CD4-positive, alpha-beta T cell (primary cell): ENCODE measurements at places on chromosomes 5 and 9.

DNA sequence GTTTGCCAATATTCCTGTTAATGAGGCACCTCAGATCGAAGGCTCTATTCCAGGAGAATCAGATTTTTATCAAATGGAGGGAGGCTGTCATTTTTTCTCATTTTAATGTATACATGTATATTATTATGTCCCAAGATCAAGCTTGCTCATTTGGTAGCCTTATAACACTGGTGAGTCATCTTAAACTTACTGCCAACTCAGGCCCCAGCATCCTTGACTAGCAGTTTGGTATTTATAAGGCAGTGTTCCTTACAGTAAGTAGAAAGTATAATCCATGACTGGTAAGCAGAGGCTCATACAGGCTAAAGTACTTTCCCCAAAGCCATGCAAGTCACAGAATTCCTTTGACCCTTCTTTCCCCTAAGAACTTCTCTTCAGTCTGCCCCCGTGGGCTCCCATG is 90.7 kb upstream of the NR3C1 start:
- no peak for DNase-seq

DNA sequence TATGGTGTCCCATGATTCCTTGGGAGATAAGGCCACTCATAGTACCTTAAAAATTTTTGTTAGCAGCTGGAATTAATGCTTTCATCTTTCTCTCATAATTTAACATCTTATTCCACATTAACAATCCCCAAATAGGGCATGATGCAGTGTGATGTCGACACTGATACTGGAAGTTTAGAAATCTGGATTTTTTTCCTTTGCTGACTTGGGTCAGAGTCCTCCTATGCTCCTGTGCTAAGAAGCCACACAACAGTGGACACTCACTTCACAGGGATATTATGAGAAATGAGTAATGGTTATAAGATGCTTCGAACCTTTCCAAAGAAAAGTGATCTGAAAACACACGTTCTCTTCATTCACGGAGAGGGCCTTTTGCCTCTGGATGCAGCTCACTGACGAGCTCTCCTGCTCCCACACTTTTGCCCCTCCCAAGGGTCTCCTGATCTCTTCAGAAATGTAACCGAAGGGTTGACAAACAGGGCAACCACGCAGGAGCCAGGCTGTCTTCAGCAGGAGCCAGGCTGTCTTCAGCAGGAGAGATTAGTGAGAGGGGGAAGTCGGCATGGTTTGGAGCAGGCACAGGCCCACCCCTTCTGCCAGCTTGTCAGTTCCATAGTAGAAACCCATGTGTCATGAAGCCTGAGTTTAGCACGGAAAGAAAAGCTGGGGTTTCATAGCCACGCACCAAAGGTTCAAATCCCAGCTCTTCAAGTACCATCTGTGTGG is 247.8 kb downstream of the AOPEP start:
- no peak for DNase-seq

DNA sequence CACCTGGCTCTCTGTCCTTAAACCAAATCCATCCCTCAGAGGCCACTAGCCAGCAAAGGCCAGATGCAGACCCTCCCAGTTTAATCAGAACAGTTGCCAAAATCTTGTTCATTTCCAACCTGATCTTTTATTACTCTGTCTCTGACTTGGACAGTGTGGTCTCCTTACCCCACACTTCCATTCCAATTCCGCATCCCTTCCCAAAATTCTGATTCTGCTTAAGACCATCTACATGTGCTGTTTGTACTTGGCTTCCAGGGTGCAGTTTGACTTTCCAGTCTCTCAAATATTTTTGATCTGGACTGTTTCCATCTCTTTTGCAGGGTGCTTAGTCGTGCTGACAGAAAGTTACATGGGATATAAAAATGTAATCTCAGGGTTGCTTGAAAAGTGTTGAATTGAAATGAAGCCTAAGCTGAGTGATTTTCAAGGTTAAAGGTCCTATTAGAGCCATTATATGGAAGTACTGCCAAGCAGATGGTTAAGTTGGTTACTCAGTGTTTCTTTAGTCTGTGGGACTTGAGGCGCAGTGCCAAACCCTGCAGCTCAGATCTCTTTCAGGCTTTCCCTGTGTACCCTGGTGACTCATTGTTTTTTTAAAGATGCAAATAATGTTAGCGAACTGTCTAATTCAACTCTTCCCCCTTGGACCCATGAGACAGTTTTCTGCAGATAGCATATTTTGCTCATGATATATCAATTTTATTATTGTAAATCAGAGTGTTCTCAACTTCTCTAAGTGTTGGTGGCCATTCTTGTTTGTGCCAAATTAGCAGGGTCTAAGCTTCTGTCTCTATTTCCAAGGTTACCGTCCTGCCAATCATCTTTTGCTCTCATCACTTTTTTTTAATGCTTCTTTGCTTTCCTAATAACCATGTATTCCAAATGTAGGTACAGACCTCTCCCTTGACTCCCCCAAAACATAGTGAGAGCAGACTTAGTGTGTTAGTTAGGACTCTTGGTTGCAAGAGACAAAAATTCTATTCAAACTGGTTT is 18.2 kb upstream of the DCP2 start:
- no peak for DNase-seq

GRCh38 chr5:52947208-52947607 is 41.9 kb upstream of the ITGA2 start:
- no peak for DNase-seq

- DNase-seq = no peak
Observed at GRCh38 chr9:4461437-4461836, 28.8 kb upstream of the SLC1A1 start.

DNA sequence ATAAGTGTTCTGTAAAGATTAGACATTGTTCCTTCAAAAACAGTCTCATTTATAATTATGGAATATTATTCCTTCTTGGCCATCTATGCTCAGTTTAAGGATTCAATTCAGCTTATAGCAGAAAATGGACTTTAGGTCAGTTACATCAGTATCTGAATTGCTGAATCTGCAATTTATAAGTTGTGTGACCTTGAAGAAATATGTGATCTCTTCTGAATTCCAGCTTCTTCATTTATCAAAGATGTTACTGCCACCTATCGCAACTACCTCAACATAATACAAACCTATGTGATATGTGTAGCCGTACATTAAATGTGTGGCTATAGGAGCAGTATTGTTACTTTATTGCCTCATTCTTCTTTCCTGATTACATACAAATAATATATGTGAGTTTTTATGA is 118.2 kb downstream of the CDH12 start:
- DNase-seq = no peak

DNA sequence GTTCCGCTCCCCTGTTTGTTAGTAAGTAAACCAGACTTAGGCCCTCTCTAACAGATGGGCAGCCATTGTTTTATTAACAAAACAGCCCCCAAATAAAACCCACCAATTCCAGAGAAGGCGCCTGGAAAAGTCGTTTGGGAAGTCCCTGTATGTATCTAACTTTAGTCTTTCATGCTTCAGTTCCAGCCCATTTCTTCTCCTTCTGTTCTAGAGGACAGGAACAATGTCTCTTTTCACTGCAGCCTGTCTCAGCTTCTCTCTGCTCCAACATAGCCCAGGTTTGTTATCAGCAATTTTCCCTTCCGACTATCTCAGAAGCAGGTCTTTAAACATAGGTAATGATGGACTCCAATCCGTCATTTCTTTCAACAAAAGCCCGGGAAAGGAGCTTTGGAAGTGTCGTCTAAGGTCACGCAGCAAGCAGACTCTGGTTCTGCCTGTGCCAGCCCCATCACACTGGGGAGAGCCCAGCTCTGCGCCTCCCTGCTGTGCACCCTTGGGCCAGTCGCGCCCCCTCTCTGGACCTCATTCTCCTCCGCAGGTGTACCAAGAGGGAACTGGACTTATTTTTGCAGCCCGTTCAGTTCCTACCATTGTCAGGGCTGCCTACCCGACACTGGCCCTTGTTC is 9.6 kb upstream of the AKNA start:
- DNase-seq = no peak

- no peak for DNase-seq
Observed at GRCh38 chr9:99050924-99051323, 54.0 kb upstream of the TGFBR1 start.

DNA sequence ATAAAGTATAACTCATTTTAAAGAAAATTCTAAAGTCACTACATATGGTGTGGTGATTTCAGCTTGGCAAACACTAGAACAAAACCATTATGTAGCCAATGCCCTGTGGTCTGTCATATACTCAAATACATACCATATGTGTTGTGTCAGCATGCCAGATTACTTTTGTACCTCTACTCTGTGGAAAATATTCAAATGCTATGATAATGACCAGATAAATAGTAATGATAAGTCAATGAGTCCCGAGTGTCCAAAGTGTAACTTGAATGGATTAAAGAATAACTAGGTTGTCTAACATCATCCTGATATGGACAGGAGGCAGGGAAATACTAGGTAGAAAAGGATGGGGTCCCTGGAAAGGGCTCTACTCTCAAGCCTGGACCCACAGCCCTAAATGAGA is 58.0 kb upstream of the IL6ST start:
- DNase-seq = no peak

DNA sequence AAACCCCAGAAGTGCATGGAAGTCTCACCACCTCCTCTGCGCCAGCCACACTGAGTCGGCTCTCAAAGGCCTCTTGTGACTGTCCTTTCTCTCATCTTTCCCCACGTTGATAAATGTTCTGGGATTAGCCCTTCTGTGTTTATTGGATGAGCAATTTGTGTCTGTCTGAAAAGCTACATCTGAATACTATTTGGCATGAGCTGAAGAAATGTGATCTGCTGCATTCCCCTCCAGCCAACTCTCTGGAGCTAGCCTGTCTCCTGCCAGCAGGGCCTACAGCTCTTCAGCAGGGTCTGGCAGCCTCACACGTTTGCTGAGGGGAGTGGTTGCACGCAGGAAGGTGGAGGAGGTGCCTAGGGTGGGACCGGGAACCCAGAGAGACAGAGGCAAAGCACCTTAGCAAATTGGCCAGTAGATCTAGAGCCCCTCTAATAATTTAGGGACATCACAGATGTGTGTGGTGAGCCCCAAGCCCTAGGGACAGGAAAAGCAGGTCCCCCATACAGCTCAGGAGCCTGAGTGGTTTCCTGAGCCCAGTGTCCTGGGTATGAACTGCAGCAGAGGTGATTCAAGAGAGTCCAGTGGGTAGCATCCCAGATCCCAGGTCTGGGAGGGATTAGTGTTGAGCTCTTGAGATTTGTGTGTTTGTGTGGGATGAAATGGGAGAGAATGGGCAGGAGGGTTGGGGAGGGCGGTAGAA is 20.5 kb upstream of the B4GALT1 start:
- DNase-seq = no peak

DNA sequence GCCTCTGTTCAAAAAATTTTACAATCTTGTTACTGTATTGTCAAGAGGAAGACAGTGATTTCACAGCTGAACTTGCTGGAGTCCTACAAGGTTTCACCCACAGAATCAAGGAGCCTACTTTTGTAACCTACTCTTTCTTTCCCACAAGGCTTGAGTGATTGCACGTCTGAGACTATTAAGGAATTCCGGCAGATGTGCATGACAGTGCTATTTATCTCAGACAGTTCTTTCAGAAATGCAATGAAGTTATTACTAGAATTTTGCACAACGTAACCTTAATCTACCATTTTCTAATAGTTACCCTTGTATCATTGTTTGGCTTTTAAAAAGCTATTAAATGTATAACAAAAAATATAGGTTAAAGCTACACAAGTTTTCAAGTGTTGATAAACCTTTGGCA is 400.1 kb downstream of the PTPRD start:
- DNase-seq = no peak

- DNase-seq = no peak
Observed at GRCh38 chr5:169544264-169544950, 39.2 kb upstream of the SPDL1 start.

GRCh38 chr9:18075253-18075952 is 398.6 kb upstream of the ADAMTSL1 start:
- DNase-seq = no peak

DNA sequence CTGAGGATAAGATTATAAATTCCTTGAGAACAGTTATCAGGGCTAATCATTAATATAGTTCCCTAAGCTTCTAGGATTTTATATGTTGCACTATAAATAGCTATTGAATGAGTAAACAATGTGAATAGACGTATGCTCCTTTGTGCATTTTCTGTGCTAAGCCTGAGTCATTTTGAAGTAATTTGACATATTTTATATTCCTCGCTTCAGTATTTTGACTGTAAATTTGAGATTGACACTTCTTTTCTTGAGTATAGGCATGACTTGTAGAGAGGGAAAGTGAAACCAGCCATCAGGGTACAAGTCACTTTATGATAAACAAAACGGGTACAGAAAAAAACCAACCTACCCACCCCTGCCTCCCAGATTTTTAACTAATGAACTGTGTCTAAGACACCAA is 367.7 kb upstream of the PRR16 start:
- no peak for DNase-seq

DNA sequence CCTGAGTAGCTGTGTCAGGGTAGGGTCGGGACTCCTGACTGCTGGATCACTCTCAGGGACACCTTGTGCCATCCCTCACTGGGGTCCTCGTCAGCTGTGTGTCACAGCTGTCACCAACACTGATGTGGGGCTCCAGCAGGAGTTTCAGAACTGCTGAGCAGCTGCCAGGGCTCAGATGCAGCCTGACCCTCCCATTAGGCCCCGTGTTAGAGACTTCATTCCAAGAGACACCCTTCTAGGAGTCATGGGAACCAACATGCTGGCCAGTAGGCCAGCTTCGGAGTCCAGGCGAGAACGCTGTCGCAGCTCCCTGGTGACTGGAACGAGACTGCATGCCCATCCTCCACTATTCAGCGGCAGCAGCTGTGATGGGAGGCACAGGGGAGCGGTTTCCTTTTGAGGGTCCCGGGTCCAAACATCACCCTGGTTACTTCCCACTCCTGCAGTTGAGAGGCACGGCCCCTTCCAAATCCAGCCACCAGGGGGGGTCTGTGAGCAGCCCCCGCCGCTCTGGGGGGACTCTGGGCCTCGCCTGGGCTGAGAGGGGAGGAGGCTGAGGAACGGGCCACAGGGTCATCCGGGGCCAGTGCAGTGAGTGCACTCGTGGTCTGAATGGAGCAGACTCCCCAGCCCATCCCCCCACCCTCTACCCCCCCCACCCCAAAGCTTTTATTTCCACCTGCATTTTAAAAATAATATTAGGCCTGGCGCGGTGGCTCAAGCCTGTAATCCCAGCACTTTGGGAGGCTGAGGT is 12.6 kb upstream of the TCF7 start:
- DNase-seq = peak; percentile 84

- no peak for DNase-seq
Observed at GRCh38 chr9:10146517-10147331, 466.1 kb downstream of the PTPRD start.

DNA sequence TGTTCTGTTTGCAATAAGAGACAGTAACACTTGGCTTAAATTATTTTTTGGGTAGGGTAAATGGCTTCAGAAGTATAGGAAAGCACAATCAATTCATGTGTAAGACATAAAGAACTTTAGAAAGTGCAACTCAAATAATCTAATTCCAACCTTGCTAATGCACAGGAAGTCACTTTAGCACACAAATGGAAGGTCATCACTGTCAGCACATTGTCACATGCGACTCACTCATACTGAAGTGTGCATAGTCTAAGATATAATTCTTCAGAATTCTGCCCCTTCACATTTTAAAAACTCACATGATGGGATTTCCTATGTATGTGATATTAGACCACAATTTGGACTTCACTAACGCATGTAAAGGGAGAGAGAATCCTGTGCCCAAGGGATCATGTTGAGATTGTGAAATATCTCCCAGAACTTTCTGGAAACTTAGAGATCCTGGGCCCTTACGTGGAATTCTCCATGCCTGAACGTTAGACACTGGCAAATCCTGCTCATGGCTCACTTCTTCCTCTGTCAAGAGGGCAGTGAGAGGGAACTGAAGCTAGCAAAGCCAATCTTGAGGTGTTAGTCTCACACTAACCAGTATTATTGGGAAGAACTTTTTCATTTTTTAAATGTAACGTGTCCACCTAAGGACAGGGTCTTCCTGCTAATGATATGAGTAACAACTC is 403.2 kb upstream of the PTGER4 start:
- DNase-seq = no peak
